Germinal center (tissue), 1 donor: ENCODE measurements at places on chromosomes 4 and X.

- DNase-seq: no peak
Measured at GRCh38 chr4:7924570-7924969, 15.1 kb downstream of the AFAP1 start.

DNA sequence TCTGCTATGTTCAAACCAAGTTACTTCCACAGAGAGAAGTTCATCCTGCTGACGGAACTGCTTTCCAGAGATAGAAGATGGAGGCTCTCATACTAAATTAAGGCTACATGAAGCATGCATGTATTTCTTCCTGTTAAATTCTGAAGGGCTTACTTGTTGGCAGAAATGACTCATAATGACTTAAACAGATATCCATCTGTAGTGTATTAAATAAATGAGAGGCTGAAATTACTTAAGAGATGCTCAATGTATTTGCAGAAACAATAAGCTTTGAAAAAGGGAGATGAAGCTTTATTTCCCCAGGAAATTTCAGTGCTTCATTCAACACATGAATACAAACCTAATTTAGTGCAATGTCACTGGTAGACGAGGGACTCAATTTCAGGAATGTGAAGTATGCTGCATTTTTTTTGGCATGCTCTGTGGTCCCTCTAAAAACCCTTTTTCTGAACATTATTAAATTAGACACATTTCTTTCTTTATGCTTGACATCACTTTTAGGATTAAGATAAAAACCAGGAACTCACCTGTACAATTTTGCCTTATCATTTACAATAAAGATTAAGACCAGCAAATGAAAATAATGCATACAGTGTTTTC is 759.1 kb upstream of the POU3F4 start:
- no peak for DNase-seq

GRCh38 chr4:87530229-87530628 is 1.1 kb upstream of the SPARCL1 start:
- no peak for DNase-seq

GRCh38 chr4:18209448-18209847 is 187.9 kb upstream of the LCORL start:
- no peak for DNase-seq

- DNase-seq: no peak
Measured at GRCh38 chr4:115850799-115851509, 737.5 kb upstream of the NDST4 start.

DNA sequence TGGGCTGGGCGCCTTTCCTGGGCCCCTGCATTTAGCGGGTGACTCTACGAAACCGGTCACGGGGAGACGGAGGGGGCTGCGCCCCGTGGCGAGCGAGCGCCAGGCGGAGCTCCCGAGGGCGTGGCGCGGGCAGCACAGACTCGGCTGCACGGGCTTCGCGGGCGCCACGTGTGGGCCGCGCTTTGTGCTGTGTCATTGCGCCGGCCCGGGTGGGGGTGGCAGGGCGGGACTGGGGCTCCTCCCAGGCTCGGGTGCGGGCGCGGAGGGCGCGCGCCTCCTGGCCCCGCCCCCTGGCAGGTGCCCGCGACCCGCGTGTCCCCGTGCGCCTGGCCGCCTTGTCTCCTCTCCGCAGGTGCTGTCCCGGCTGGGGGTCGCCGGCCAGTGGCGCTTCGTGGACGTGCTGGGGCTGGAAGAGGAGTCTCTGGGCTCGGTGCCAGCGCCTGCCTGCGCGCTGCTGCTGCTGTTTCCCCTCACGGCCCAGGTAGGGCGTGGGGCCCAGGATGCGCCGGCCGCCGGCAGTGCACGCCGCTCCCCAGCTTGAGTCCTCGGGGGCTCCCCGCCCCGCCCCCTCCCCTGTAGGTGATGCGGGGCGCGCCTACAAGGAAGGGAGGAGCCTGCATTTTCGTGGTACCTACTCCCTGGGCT is 651 bp downstream of the UCHL1 start:
- DNase-seq: peak; percentile 66
